ENCODE measurements at places on chromosomes 11 and 22.

DNA sequence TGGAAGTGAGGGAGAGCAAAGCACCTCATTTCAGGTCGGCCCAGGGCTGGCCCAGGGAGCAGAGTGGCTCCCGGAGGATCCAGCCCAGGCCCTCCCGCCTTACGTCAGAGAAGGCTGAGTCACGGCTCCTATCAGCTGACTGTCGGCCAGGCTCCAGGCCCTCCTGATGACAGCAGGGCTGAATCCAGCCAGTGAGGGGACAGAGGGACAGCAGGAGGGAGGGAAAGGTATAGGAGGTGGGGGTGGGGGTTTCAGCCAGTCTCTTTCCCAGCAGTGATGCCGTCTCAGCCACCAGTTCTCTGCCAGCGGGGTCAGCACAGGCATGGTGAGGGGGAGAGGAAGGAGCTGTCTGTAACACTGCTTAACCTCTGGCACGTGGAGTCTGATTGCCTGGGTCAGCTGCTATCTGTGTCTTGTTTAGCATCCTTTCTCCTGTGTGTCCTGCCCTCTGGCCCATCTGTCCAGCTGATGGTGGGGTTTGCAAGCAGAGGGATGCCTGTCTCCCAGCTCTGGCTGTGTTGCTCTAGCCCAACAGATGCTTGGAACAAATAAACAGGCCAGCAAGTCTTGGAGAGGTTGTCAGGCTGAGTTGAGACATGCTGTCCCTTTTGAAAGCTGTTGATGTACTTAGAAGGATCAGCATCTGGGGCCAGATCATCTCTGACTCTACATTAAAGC is 74.0 kb downstream of the ADAMTS15 start:
- DNase-seq: peak; percentile 94

DNA sequence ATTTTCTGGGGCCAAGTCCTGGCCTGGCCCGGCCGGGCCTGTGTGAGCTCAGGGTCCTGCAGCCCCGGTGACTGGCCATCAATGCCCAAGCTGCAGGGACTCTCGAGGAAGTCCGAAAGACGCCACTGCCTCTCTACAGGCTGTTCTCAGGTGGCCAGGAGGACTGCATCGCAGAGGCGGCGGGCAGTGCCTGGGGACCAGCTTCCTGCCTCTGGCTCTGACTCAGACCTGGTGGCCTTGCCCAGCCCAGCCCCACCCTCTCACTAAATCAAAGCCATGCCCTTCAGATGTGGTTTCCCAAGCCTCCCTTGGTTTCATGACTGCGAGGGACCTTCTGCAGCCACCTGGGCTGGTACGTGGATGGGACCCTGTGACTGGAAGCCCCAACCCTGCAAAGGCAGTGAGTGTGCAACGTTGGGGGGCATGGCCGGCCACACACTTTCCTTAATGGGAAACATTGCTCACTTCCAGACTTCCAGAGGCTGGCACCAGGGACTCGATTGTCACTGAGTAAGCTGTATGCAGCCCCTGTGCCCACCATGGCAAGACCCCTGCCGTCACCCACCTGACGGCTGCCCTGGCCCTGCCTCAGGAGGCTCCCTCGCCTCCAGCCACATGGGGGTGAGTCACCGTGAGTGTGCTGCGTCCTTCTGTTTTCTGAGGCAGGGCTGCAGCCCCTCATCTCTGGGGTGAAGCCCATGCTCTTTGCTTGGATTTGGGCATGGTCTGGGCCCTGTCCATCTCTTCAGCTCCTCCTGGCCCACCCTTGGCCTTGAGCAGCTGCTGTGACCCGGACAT is 6.0 kb upstream of the FGF3 start:
- DNase-seq: no peak

- no peak for DNase-seq
Measured at GRCh38 chr11:100182927-100183326, 504.2 kb upstream of the ARHGAP42 start.

GRCh38 chr11:131840545-131840944 is 470.1 kb downstream of the NTM start:
- no peak for DNase-seq

DNA sequence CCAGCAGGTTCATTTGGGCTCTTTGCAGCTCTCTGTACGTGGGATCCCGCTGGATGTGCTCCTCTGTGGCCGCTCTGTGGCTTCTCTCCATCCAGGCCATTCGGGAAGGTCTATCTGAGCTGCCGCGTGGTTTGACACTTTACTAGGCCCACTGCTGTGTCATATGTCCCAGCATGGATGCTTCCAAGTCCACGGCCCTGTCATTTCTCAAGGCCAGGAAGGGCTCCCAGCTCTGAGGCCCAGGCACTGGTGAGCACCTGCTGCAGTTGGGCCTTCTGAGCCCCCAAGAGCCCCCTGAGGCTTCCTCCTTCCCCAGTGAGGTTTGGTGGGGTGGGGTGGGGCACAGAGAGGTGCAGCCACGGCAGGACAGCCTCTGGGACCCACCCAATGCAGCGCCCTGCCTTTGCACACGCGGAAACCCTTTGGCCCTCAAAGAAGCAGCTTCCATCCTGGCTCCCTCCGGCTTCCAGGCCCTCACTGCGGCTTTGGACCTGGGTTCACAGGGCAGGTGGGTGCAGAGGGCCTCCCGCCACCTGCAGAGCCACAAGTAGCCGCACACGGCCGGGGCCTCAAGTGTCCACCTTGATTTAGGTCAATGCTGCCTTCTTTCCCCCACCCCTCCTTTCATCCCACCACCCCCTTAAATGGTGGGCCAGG is 44.5 kb upstream of the FGF3 start:
- DNase-seq: no peak

DNA sequence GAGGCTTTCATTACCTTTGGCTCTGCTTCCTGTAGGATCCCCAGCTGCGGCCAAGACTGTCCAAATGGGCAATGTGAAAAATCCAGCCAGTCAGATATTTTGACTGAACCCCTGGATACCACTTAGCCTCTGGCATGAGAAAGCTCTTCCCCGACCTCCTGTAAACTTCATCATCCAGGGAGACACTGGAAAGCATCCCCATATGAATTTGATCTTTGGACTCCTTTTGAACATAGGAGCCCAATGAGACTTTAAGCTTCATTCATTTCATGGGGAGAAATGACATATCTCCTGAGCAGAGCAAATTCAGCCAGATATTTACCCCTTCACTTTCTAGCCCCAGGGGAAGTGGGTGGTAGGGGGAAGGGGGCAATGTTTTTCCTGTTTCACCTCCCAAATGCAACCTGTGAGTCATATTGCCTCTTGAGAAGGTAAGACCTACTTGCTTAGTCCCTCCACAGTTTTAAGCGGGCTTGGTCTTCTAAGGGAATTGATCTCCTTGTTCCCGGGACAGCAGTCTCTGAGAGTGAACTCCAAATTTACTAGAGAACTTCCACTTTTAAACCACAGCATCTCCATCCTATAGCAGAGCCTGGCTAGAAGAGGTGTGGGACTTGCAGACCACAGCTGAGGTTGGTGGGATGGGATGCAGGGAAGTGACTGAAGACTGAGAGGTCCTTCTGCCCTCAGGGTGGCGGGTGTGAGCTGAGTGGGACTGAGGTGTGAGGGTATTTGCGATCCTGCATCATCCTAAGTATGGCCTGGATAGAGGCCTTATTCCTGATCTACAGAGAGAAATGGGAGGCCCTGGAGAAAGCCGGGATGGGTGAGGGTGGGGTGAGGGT is 20.3 kb upstream of the POU2AF1 start:
- DNase-seq: no peak

DNA sequence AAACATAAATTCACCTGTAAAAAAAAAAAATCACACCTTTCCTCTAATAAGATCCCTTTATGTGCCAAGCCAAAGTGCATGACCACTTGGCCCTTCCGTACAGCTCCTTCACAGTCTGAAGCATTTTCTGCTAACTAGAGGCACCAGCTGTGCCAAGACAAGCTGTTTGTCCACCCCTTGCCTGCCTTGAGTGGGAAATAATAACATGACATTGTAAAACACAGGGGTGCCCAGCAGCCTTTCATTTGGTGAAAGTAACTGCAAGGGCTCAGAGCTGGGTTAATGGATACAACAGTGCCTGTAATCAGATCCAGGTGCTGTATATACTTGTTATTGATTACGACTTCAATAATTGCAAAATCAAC is 59.2 kb downstream of the DDIAS start:
- DNase-seq: no peak

GRCh38 chr11:33598426-33599069 is 102.1 kb downstream of the C11orf91 start:
- DNase-seq: no peak

- DNase-seq: no peak
Measured at GRCh38 chr11:30501744-30502143, 84.4 kb downstream of the MPPED2 start.

- no peak for DNase-seq
Measured at GRCh38 chr11:92440701-92441442, 216.3 kb downstream of the FAT3 start.

GRCh38 chr11:62129590-62130282 is 5.9 kb downstream of the INCENP start:
- DNase-seq: no peak

GRCh38 chr11:124796312-124796711 is 3.9 kb downstream of the MSANTD2 start:
- no peak for DNase-seq

- DNase-seq: no peak
Measured at GRCh38 chr11:22567759-22568158, 57.9 kb downstream of the FANCF start.

- peak; percentile 89 for DNase-seq
Measured at GRCh38 chr11:100863080-100863581, 176.0 kb downstream of the ARHGAP42 start.

DNA sequence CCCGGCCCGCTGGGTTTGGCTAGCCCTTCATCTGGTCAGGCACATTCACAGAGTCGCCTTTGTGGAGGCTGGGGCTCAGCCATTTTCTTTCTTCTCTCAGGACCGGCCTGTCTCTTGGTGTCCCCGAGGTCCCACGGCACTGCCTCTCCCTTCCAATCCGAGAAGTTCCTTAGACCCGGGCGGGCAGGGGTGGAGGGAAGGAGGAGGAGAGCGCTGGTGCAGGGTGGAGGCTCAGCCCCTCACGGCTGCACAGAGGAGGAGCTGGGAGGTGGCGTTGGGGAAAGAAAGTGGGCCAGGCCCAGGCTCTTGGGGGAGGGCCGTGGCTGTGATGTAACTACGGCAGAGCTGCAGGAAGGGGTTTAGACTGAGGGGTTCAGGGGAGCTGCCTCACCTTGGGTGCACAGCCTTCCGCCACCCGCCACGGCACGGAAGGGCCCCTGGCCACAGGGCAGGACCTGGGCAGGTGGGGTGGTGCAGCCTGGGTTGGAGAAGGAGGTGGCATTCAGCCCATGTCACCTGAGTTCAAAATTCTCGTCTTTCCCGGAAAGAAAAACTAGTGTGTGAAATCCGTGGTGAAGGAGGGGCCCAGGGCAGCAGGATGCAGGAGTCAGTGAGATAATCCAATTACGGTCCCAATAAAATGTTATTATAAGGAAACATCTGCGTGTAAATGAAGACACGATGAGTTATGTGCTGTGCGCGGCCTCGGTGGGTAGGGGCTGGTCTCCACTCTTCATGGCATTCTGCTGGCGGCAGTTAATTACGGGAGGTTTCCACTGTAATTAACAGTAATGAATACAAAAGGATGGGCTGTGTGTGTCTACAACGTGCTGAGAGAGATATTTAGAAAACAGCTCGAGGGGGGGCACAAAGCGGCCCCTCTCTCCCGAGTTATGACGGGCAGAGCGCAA is 1.7 kb downstream of the BRSK2 start:
- peak; percentile 6 for DNase-seq

DNA sequence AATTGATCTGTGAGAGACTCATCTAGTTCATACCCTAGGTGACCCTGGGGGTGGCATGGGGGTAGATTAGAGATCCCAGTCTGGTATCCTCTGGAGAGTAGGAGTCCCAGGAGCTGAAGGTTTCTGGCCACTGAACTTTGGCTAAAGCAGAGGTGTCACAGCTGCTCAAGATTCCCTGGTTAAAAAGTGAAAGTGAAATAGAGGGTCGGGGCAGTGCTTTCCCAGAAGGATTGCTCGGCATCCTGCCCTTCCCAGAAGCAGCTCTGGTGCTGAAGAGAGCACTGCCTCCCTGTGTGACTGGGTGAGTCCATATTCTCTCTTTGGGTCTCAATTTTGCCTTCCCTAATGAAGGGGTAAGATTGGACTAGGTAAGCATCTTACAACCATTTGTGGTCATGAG is 653 bp downstream of the IL18BP start:
- peak; percentile 32 for DNase-seq

DNA sequence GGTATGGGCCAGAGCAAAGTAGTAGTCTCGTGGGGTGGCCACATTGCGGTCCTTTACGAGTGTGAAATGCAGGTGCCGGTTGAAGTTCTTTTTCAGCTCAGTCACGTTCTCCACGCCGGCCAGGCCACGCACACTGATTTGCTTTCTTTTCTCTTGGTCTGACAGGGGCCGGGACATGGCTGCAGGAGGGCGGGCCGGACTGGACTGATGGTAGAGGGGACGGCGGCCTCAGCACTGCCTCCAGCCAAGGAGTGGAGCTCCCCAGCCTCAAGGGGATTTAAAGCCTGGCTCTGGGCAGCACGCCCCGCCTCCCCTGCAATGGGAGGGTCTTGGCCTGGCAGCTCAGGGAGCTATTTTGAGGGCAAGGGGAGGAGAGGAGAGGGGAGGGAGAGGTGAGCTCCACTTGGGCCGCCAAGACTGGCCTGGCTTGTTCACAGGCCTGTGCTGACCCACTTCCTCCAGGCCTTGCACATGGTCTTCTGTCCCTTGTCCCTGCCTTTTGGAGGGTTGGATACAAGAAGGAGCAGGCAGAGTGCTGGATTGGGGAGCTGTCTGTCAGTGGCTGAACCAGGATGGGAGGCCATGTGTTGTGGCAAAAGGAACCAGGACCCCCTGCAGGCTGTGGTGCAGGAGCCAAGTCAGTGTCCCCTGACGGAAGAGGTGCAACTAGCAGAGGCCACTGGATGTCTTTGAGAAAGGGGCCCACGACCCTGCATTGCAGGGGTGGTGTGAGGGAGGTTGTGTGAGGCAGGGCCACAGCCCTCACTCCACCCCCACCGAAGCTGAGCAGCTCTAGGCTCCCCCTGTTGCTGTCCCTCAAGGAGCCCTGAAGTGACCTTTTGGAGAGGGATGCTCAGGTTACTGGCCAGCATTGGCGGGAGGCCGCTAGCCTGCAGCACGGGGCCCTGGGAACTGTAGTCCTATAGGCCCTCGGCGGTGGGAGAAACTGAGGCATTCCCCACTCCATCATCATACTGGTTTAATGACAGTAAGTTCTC is at the start of gene PYGM:
Gene PYGM, minus strand, starts transcription at position 253 of the 998 bp plus-strand sequence. Its CDS starts 76 bp downstream, at position 177.
- no peak for DNase-seq

GRCh38 chr22:44850946-44851345 is 98.6 kb downstream of the ARHGAP8 start:
- DNase-seq: no peak

DNA sequence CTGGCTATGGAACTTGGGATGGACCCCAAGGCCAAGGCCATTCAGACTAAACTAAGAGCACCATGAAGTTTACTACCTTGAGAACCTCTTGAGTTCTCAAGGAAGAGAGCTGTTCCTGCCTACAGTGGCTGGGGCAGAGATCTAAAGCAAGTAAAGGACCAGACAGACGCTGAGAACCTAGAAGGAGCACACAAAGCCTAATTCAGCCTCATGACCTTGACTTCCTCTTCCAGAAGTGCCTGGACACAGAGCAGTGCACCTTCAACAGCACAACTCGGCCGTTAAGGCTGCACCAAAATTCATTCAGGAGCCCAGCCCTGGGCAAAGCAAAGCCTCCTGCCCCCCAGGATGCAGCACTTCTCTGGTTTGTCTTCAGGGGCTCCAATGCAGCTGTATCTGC is 82.9 kb upstream of the AKIP1 start:
- no peak for DNase-seq

GRCh38 chr22:41682033-41682807 is 6.4 kb downstream of the SNU13 start:
- DNase-seq: peak; percentile 90

Measured in adipocyte (in vitro differentiated cells).